Activated naive CD4-positive, alpha-beta T cell treated with anti-CD3 and anti-CD28 coated beads, Interleukin-2, amount 10 ng/mL, durations not matched to agents 7 days and 5 days (primary cell): ENCODE measurements at places on chromosomes 6 and 20.

DNA sequence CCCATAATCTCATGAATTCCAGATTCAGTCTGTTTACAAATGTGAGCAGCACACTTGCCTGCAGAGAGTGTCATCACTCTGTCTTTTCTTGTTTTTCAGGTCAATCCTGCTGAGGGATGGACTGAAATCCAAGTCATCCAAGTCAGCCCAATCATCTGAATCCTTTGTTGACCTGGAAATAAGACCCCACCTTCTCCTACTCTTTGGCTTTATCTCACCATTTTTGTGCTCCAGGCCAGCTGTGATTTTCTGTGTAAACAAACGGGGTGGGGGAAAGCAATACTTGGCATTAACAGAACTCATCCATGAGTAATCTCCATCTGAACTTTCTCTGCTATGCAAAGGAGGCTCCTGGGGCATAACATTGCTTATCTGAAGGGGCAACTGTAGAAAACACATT, 16.9 kb upstream of the GSTA4 start:
- no peaks in the 10 kb centered on the region for H3K27me3 ChIP-seq
- no peak for DNase-seq
- no peak overlapping the region for H3K4me3 ChIP-seq
- peaks cover 37% of the 10 kb centered on the region for H3K36me3 ChIP-seq
- no peaks in the 10 kb centered on the region for H3K4me1 ChIP-seq

DNA sequence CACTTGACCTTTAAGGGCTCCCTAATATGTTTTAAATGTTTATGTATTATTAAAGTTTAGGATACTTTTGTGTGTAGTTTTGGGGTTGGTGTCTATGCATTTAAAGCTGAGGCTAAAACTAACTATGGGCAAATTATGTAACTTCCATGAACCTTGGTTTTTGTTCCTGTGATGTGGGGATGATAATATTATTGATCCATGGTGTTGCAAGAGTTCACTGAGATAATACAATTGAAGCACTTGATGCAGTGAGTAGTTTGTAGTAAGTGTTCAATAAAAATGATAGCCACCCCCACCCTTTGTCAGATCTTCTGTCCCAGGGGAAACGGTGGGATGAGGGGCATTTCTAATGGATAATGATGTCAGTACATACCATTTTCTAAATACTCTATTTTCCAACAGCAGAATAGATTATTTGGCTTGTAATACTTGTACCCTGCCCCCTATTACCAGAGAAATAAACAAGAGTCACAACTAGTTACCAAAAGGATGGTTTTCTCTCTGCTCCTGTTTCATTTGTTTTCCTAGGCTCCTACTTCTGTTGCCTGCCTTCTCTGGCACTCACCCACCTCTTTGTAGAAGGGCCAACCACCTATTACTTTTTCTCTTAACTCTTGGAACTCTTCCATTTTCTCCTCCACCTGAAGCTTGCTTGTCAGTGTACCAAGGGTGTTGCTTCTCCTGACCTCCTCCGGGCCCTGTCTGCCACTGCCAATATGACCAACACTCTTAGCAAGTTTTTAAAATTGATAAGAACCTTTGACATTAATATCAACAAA, 97.9 kb downstream of the RCAN2 start:
- H3K36me3 ChIP-seq: no peaks in the 10 kb centered on the region
- DNase-seq: no peak
- no peak overlapping the region for H3K27ac ChIP-seq
- peaks cover 9% of the 10 kb centered on the region for H3K27me3 ChIP-seq
- no peaks in the 10 kb centered on the region for H3K4me1 ChIP-seq

DNA sequence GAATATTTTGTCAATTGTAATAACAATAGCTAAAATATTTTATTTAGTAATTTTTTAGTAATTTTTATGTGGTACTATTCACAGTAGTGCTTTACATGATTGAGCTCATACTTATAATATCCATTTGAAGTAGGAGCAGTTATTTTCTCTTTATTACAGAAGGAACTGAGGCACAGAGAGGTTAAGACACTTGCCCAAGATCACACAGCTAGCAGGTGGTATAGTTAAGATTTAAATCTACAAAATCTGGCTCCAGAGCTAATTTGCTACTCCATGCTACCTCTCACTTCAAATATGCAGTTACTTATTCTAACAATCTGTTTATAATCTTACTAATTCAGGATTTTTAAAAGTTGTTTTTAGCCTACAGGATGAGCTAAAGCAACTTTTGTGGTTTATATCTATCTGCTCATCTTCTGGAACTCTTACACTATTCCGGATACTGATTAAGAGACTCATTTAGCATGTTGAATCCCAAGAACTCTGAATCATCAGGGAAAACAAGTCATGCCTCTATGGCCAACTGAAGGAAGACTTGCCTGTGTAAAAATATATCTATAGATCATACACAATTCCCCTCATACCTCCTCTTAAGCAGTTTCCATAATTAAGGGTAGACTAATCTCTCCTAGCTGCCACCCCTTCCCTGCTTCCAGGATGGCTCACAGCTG, 324.2 kb downstream of the UBE3D start:
- no peaks in the 10 kb centered on the region for H3K27me3 ChIP-seq
- H3K27ac ChIP-seq: no peak overlapping the region
- no peak overlapping the region for H3K4me3 ChIP-seq
- DNase-seq: no peak
- H3K36me3 ChIP-seq: no peaks in the 10 kb centered on the region

DNA sequence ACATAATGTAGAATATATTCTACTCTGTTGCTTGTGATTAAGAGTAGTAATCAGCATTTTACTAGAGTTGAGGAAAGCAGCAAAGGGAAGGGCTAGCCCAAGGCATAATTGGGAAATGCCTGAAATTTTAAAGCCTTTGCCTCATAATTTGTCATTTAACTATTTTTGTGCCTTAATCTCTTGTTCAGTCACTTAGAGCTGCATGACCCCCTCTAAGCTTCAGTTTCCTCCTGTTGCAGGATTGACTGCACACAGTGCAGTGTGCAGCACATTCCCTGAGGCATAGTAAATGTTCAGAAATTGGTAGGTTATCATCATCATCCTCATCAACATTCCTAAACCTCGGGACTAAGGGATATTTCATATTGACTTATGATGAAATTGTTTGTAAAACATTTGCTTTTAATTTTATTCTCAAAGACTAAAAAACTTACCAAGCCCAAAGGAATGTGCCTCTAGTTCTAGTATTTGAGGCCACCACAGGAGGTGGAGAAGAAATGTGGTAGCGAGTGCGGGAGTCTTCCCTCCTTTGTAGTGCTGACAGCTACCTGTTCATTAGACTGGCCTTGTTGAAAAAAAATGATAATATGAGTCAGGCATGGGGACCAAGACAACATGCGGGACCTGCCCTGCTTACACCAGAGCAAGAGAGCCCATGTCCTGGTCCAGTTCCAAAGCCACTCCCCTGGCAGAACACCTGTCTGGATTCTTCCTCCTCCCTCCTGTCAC, 14.8 kb upstream of the TENT5A start:
- H3K4me1 ChIP-seq: no peaks in the 10 kb centered on the region
- no peak overlapping the region for H3K27ac ChIP-seq
- H3K27me3 ChIP-seq: peaks cover 4% of the 10 kb centered on the region

DNA sequence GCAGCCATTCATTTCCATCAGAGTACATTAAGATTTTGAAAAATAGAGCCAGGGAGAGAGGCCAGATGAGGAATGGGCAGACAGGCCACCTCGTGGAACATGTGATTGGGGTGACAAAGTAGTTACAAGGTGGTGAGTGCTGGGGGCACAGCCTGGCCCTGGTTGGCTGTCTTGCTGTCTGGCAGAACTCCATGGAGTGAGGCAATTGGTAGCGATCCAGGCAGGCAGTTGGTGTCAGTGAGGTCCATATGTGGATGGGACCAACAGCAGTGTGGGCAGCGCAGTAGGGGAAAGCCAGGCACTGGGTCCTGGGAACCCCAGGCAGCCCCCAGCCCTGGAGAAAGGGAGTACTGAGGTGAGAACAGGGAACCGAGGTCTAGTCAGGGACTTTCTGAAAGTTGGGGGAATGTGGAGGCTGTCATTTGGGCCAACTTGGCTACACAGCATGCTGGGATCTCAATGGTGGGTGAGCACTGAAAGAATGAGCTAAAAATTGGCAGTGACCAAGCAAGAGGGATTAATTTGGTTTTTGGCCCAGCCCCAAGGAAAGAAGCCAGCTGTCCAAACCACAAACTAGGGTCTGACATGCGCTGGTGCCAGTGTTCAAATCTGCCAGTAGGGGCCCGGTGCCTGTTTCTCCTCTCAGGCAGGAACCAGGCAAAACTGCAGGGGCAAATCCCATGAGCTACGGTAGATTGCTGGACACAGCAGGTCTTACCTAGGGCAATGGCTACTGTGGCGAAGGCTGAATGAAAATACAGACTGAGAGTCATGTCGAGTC, 61.4 kb upstream of the E2F3 start:
- DNase-seq: no peak
- H3K4me3 ChIP-seq: no peak overlapping the region
- H3K27me3 ChIP-seq: peaks cover 13% of the 10 kb centered on the region
- no peak overlapping the region for H3K27ac ChIP-seq
- H3K4me1 ChIP-seq: peaks cover 37% of the 10 kb centered on the region

- no peaks in the 10 kb centered on the region for H3K4me1 ChIP-seq
- no peak overlapping the region for H3K27ac ChIP-seq
- peaks cover 19% of the 10 kb centered on the region for H3K27me3 ChIP-seq
- no peaks in the 10 kb centered on the region for H3K36me3 ChIP-seq
These were observed 6.7 kb upstream of the IFT52 start for GRCh38 chr20:43583982-43584432.

DNA sequence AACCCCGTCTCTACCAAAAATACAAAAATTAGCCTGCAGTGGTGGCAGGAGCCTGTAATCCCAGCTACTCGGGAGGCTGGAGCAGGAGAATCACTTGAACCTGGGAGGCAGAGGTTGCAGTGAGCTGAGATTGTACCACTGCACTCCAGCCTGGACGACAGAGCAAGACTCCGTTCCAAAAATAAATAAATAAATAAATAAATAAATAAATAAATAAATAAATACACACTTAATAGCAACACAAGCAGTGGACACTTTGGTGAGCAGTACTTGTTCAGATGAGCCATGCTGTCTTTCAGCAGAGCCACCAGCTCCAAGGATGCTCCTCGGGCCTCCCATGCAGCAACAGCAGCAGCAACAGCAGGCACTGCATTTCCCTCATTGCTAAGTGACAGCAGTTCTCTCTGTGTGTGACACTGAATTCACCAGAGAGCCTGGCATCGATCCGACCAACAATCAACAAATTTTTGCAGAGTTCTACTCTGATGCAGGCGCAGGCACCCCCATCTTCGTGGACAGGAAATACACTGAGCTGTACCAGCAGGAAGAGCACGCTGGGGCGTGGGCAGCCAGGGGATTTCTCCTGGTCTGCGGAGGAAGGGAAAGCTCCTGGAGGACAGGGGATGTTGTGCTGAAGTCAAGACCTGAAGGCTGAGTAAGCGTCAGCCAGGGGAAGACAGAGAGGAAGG, 54.0 kb upstream of the SNX9 start:
- H3K27ac ChIP-seq: peak overlapping the region; percentile 5
- H3K4me3 ChIP-seq: no peak overlapping the region
- peaks cover 55% of the 10 kb centered on the region for H3K27me3 ChIP-seq
- peaks cover 55% of the 10 kb centered on the region for H3K4me1 ChIP-seq
- DNase-seq: peak; percentile 43
- H3K36me3 ChIP-seq: peaks cover 16% of the 10 kb centered on the region

DNA sequence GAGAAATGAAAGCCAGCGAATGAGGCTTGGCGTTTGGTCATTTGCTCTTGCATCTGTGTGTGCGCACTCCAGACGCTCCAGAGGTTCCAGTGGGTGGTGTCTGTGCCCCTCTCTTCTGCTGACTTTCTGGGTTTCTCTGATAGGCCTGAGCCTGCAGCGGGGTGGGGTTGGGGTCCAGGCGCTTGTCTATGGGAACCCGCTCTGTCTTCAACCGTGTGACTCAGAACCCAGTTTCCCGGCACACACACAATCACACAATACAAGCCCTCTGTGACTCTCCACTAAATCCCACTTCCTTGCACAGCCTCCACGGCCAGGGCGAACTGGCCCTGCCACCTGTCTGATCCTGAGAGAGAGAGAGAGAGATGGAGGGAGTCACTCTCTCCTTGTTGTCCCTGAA, 24.6 kb downstream of the RBM38 start:
- H3K4me3 ChIP-seq: no peak overlapping the region
- peaks cover 46% of the 10 kb centered on the region for H3K27me3 ChIP-seq
- peaks cover 2% of the 10 kb centered on the region for H3K36me3 ChIP-seq
- peaks cover 24% of the 10 kb centered on the region for H3K4me1 ChIP-seq
- H3K27ac ChIP-seq: no peak overlapping the region

DNA sequence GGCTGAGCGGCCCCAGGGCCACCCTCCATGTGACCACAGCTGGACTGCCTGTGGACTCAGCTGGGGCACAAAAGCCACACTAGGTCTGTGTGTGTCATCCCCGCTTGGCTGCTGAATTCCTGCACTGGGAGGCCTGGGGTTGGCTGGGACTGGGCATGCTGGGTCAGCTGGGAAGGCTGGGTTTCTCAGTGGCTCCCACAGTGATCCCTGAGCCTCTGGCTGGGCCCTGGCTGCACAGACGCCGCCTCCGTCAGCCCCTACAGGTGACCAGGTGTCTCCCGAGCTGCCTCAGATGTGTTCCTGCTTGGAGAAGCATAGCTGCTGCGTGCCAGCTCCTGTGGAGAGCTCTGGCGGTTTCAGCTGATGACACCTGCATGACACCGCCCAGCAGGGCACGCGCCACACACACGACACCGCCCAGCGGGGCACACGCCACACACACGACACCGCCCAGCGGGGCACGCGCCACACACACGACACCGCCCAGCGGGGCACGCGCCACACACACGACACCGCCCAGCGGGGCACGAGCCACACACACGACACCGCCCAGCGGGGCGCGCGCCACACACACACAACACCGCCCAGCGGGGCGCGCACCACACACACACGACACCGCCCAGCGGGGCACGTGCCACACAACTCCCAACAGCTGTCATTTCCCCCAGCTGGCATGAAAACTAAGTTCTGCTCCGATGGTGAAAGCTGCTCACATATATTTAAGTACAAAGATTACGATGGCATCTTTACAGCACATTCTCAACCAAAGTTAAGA, 88.8 kb downstream of the TAF4 start:
- no peak for DNase-seq
- peaks cover 4% of the 10 kb centered on the region for H3K4me1 ChIP-seq
- H3K27ac ChIP-seq: no peak overlapping the region
- H3K27me3 ChIP-seq: no peaks in the 10 kb centered on the region

GRCh38 chr20:48662711-48663110, 165.1 kb downstream of the PREX1 start:
- DNase-seq: no peak
- H3K27ac ChIP-seq: no peak overlapping the region
- H3K36me3 ChIP-seq: peaks cover 54% of the 10 kb centered on the region

GRCh38 chr6:119742188-119742803, 392.7 kb upstream of the MAN1A1 start:
- peak; percentile 70 for DNase-seq
- H3K4me1 ChIP-seq: no peaks in the 10 kb centered on the region
- H3K4me3 ChIP-seq: no peak overlapping the region
- no peak overlapping the region for H3K27ac ChIP-seq

DNA sequence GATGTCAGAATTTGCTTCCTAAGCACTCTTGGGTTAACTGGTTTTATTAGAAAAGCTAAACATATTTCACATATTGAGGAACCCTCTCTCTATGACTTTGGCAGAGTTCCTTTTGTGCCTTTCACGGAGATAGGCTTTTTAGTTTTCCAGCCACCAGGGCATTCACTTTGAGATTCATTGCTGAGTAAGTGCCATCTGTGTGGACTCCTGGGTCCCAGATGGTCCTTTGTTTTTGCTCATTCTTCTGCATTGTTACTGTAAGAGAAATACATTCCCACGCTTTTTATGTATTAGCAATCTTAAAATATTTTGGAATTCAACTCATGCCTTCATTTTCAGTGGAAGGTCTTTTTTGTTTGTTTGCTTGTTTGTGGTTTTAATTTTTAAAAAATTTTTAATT, 76.3 kb upstream of the PHACTR2 start:
- no peaks in the 10 kb centered on the region for H3K27me3 ChIP-seq
- H3K4me3 ChIP-seq: no peak overlapping the region
- peaks cover 9% of the 10 kb centered on the region for H3K36me3 ChIP-seq
- no peak for DNase-seq
